NCI-H1417 treated with DMSO at 0.1 percent for 48 hours (cell line): ENCODE measurements at places on chromosomes 3 and 15.

DNA sequence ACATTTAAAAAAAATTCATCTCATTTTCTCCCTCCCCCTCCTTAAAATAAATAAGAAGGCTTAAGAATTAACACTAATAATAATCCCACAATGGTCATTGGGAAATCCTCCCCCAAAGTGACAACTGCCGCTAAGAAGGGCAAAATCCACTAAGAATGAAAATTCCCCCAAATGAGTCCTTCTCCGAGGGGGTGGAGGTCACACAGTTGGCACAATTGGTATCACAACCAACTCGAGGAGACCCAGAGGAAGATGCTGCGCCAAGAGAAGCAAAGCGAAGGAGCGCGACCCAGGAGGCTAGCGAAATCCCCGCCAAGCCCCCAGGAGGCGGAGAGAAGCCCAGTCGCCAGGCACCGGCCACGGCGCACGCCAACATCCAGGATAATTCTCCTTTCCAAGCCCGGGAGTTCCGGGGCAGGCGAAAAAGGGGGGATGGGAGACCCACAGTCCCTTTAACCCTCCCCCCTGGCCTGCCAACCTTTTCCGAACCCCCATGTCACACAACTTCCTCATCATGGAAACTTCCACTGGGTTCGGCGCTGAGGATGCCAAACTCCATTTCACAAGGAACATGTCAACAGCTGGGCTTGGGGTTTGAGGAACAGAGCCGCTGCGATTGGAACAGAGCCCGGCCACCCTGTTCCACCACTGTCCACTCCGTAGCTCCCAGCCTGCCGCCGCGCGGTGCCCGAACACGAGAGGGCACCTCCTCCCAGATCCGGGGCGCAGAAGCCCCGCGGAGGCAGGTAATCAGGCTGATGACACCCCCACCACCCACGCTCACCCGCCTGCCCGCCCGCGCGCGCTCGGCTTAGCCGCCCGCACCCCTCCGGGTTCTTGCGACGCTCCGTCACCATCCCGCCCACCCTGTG, 668 bp downstream of the THRB start:
- no peak for DNase-seq

DNA sequence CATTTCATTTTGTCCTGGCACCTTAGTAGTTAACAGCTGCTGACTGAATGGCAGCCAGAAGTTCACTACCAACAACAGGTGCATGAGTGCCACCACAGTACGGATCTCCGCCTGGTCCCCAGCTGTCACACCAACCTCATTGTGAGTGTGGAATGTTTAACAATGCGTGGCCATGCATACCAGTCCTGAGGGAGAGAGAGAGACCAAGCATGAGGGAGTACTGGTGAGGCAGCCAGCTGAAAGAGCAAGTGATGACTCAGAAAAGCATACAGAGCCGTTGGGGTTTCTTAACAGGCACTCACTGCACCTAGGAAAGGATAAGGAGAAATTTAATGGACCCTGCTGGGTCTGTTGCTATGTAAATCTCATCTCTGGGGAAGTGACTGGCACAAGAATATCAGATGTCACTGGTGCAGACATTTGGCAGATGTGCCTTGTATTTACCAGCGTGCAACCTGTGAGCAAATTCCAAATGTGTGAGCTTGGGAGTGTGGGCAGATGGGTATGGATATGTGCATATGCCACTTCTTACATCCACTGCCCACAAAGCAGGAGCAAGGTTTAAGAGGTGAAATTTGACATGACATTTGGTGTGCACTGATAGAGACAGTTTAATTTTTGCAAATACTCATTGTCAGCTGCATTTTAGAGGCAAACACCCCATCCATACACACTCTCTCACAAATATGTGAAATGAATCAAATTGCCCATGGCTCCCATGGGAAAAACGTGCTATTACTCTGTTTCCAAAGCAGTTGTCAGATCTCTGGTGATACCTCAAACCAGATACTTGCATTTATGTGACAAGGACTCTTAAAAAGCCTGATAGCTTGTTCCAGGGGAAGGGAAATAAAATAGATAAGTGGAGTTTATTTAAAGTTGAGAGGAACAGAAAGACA, 245.2 kb upstream of the ARPP21 start:
- DNase-seq = no peak

DNA sequence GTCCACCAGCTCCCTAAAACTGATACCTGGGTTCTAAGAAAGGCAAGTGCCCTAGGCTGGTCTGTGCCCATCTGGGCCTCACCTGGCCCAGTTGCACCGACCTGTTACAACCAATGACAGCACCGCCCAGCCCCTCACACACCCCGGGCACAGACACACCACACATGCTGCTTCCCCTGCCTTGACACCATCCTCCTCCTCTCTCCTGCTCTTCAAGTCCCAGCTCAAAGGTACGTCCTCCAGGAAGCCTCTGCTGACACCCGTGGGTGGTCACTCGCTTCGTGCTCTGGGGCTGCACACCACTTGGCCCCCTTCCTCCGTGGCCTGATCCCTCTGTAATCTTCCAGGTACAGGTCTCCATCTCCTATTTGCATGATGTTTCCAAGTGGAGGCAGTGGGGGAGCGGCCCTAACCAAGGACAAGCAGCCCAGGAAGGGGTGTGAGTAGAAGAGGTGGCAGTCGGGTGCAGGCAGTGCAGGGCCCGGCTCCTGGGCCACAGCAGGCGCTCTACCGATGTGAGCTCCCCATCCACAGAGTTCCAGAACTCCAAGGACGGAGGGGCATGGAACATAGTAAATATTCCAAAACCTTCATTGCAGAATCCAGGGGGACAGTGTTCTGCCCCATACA, 144.6 kb downstream of the NUP210 start:
- DNase-seq = no peak

DNA sequence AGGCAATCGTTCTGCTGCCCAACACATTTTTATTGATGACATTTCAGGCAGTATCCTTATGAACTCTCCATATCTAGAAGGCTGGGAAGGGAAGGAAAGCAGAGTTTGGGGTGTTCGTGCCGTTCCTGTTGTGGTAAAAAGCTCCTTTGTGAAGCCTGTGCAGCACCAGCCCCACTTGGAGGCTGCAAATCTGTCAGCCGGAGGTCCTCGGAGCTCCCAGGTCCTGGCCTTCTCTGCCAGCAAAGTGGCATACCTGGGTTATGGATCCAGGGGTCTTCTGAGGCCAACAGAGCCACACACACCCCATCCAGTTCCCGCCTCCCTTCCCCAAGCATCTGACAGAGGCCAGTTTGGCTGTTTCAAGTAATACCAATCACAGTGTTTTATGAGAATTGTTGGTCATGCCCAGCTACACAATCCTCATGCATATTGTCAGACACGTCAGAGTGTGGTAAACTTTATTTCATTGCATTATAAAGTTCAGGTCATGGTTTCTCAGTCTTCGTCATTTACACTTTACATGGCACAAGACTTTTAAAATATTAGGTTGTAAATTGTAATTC, 15.9 kb upstream of the USP3 start:
- no peak for DNase-seq

GRCh38 chr3:129947538-129948240, 26.8 kb upstream of the TRH start:
- DNase-seq = no peak

DNA sequence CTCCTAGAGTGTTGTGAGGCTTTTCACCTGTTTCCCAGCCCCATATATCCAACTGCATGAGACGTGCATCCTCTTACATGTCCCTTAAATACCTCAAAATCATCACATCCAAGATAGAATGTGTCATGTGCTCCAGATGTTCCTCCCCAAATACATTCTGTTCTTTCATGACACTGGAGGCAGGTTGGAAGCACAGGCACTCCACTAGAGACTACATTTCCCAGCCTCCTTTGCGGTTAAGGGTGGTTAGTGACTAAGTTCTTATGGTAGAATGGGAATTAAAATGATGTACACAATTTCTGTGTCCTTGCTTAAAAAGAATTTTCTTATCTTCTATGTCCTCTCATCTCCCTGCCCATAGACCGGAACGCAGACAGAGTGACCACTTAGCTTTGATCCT, 34.3 kb downstream of the TMEM40 start:
- DNase-seq = no peak

DNA sequence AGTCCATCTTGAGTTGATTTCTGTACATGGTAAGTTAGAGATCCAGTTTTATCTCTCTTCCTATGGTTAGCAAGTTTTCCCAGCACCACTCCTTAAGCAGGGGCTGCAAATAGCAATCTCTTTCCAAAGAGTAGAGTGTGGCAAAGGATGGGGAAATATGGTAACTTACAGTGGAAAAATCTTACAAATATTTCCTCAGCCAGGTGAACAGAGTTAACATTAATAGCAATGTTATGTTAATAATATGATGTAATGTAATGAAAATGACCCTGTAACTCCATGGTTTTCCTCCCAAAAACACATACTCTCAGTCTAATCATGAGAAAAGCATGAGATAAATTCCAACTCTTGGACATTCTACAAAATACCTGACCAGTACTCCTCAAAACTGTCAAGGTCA, 30.4 kb downstream of the FSIP1 start:
- DNase-seq = no peak

- DNase-seq = no peak
Observed at GRCh38 chr15:57419335-57419734, 43.0 kb downstream of the CGNL1 start.

DNA sequence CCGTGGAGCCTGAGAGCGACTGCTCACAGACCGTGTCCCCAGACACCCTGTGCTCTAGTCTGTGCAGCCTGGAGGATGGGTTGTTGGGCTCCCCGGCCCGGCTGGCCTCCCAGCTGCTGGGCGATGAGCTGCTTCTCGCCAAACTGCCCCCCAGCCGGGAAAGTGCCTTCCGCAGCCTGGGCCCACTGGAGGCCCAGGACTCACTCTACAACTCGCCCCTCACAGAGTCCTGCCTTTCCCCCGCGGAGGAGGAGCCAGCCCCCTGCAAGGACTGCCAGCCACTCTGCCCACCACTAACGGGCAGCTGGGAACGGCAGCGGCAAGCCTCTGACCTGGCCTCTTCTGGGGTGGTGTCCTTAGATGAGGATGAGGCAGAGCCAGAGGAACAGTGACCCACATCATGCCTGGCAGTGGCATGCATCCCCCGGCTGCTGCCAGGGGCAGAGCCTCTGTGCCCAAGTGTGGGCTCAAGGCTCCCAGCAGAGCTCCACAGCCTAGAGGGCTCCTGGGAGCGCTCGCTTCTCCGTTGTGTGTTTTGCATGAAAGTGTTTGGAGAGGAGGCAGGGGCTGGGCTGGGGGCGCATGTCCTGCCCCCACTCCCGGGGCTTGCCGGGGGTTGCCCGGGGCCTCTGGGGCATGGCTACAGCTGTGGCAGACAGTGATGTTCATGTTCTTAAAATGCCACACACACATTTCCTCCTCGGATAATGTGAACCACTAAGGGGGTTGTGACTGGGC, 7.3 kb downstream of the FAM131A start:
- DNase-seq = no peak

DNA sequence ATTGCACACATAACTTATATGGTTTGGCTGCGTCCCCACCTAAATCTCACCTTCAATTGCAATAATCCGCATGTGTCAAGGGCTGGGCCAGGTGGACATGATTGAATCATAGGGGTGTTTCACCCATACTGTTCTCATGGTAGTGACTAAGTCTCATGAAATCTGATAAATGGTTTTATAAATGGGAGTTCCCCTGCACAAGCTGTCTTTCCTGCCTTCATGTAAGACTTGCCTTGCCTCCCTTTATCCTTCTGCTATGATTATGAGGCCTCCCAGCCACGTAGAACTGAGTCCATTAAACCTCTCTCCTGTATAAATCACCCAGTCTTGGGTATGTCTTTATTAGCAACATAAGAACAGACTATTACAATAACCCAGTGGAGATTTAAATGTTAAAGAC, 653.9 kb downstream of the ROBO1 start:
- DNase-seq = no peak

DNA sequence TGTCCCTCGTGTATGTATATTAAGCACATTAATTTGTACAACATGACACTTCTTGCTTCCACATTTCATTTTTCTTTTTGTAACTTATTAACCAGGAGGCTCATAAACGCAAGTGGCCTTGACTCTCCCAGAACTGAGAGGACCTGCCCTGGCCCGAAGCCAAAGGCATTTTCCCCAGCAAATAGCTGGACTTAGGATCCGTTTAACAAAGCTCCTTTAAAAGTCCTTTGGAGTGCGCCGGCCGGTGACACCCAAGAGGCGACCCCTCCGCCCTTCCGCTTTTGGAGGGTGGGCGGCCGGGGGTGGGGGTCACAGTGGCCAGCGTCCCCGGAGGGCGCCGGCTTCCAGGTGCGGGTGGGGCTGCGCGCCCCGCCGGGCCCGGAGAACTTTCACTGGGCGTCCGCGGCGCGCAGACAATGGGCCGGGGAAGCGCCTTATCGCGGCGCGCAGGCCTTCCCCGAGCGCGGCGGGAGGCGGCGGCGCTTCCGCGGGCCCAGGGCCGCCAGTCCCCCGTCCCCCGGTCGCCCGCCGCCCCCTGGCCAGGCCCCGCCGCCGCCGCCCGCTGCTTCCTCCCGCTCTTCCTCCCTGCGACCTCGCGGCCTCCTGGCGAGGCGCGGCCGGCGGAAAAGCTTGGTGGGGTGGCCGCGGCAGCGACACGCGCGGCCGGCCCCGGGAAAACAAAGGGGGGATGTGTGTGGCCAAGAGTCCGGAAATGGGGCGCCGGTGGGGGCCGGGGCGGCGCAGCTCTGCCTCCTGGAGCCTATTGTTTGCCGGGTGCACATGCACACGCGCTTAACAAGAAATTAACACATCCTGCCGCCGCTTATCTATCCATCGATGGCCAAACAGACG, 613.4 kb downstream of the MCTP2 start:
- DNase-seq = no peak

- DNase-seq = no peak
Observed at GRCh38 chr3:5473471-5473870, 286.0 kb downstream of the EDEM1 start.

- DNase-seq = no peak
Observed at GRCh38 chr3:133675631-133676335, 14.0 kb upstream of the TOPBP1 start.

DNA sequence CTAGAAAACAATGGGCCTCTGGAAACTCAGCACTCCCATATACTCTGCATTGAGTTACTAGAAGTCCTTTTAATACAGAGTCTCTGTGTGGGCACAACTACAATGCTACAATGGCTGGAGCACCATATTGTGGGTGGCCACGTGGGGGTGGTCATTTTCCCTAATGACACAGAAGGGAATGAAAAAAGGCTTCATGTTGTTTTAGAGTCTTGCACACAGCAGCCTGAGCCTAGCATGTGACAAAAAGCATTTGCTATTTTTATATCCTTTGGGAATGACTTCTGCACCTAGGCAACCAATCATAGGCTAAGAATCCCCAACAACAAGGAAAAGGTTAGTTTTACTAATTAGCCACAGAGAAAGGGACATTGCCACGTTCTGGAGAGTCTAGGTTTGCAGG, 120.6 kb downstream of the PPM1L start:
- DNase-seq = no peak

- DNase-seq = no peak
Observed at GRCh38 chr15:52730173-52730572, 51.0 kb upstream of the ATOSA start.
